Forelimb muscle (tissue), 1 donor: ENCODE measurements at places on chromosomes 1 and 21. TPM values are rescaled to one million over a fixed set of nuclear protein-coding genes. Genes with fewer than 3 reads are reported as not detected.

Gene LAMC2
- 1.5 TPM for polyA plus RNA-seq

Gene NUP210L
- 0.03 TPM for polyA plus RNA-seq

Gene CHI3L1
- polyA plus RNA-seq, result 1.1 TPM

Gene ZNF683
- polyA plus RNA-seq, result not detected

Gene PRR9
- not detected for polyA plus RNA-seq

Gene FCGR3A
- polyA plus RNA-seq, result 0.81 TPM

Gene ALDH4A1
- 11.9 TPM for polyA plus RNA-seq

Gene TAS1R2
- polyA plus RNA-seq, result not detected

Gene C8B
- not detected for polyA plus RNA-seq

Gene EDARADD
- polyA plus RNA-seq, result 0.32 TPM

Gene PRAMEF18
- polyA plus RNA-seq, result not detected

Gene JMJD4
- polyA plus RNA-seq, result 16.0 TPM

Gene TSEN15
- 35.3 TPM for polyA plus RNA-seq

Gene DRAXIN
- polyA plus RNA-seq, result 0.37 TPM

Gene TIPRL
- 31.2 TPM for polyA plus RNA-seq

Gene BCL2L15
- polyA plus RNA-seq, result 0.59 TPM

Gene FMO2
- polyA plus RNA-seq, result 1.2 TPM

Gene TRIM67
- polyA plus RNA-seq, result 0.08 TPM

Gene RPTN
- not detected for polyA plus RNA-seq

Gene SPOCD1
- polyA plus RNA-seq, result 0.32 TPM

Gene GJB3
- not detected for polyA plus RNA-seq
